Activated gamma-delta T cell treated with Interleukin-2 at 50 U/mL for 16 hours (primary cell): ENCODE measurements at places on chromosomes 12 and 14.

DNA sequence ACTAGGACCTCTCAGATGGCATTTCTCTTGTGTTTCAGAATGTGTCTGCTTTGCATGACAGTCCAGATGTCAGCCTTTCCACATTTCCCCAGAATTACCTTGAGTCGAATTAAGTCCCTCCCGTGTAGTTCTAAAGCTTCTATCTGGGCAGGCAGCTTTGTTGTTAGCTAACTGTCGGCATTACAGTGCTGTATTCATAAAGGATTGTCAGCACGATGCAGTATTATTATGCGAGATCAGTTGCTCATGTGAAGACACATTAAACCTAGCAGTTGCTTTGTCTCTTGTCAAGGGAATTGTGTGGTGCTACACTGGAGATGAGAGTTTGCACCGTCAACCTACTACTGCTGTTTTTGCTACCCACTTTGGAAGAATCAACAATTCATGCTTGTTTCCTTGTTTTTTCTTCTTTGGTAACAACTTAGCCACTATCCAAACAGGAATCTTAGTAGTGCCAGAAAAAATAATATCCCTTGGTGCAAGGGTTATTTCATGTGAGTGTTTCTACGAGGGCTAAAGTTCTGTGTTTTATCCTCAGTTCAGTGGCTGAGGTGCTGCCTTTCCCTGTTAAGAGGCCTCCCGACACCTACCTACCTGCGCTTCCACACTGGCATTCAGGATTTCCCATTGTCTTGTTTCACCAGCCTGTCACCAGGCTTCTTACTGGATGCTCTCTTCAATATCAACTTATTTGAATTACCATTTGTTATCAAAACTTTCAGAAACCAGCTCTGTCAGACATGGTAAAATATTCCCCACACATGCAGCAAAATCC is 297.9 kb upstream of the G2E3 start:
- no peak for DNase-seq

DNA sequence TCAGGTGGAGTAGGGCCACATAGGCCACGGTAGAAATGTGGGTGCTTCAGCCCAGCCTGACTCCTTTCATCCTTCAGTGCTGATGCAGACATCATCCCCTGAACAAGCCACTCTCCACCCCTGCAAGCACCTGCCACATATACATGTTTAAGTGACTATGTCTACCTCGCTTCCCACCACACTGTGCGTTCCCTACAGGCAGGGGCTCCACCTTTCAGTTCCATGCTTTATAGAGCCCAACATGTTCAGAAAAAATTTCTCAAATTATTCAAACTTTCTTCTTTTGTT is 11.6 kb downstream of the SLC7A7 start:
- no peak for DNase-seq

- DNase-seq = no peak
Measured at GRCh38 chr12:117580015-117580717, 218.7 kb upstream of the NOS1 start.

DNA sequence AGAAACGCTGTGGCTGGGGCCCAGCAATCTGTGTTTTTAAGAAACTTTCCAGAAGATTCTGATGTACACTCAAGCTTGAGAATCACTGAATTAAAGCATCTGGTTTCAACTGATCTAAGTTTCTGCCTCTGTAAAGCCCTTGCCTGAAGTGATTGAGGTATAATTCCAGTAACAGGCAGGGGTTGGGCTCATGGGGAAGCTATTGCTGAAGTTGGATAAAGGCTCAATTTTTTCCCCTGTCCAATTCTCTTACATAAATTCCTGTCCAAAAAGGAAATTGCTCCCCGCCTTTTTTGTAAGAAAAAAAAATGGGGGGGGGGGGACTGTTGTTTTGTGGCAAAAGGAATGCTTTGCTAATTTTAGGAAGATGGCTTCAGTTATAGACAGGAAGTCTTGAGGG is 337.4 kb downstream of the NUAK1 start:
- no peak for DNase-seq

DNA sequence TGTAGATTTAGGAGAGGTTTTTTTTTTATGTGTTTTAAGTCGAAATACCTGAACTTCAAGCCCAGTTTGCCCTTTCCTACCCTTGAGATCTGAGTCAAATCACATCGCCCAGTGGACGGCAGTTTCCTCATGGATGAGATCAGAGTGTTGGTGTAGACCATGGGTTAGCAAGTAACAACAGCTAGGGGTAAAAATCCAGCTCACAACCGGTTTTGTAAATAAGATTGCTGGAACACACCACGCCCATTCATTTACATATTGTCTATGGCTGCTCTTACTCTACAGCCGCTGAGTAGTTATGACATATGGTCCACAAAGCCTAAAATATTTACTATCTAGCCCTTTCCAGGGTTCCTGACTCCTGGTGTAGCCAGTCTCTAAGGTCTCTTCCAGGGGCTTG is 158.5 kb upstream of the PLEKHG7 start:
- DNase-seq = no peak

GRCh38 chr12:106046947-106047346 is 91.8 kb downstream of the NUAK1 start:
- DNase-seq = no peak

DNA sequence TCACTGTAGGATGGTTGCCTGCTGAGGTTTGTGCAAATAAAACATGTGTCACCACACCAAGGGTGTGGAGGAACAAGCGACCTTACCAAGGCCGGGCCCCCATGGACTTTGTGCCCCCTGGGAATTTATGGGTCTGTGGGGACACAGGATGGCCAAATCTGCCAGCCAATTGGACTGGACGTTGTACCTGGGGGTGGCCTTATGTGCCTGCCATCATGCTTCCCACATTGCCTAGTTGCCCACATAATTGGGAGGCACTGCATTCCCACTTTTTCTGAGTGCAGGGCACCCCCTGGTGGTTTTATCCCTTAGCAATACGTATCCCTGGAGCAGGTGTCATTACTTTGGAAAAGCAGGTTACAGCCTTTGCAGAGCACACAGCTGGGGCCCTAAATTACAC is 92.6 kb upstream of the TMPO start:
- no peak for DNase-seq

- DNase-seq = no peak
Measured at GRCh38 chr12:43252585-43252984, 299.4 kb downstream of the ADAMTS20 start.

DNA sequence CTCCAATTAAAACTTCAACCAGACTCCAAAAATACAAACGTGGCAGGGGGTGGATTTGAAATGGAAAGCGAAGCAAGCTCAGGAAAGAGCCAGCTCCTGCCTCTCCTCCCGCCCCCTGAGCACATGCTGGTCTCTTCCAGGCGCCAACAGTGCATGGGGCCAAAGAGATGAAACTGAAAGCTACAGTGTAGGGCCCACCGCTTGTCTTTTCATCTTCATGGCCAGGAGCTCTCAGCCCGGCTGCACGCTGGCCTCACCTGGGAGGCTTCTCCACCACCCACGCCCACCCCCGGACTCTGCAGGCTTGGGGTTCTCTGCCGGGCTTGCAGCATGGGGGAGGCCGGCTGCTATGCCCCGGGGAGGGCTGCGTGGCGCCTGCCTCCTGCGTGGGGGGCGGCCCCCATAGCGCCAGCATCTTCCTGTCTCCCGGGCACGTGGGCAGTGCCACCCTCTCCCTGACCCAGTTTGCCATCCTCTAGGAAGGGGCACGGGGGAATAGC is 2.0 kb downstream of the RIMBP2 start:
- DNase-seq = no peak

GRCh38 chr14:94217116-94217515 is 43.0 kb downstream of the PPP4R4 start:
- no peak for DNase-seq

DNA sequence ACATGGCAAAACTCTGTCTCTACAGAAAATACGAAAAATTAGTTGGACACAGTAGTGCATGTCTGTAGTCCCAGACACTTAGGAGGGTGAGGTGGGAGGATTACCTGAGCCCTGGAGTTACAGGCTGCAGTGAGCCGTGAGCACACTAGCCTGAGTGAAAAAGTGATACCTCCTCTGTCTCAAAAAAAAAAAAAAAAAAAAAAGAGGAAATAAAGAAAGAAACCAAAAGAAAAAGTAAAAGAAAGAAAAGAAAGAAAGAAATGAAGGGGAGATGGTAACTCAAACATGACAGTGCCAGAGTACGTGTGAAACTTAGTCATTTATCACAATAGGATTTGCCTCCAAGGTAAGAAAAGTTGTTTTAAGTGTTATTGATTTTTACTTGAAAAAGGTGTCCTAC is 407.0 kb upstream of the MGAT4C start:
- DNase-seq = no peak

DNA sequence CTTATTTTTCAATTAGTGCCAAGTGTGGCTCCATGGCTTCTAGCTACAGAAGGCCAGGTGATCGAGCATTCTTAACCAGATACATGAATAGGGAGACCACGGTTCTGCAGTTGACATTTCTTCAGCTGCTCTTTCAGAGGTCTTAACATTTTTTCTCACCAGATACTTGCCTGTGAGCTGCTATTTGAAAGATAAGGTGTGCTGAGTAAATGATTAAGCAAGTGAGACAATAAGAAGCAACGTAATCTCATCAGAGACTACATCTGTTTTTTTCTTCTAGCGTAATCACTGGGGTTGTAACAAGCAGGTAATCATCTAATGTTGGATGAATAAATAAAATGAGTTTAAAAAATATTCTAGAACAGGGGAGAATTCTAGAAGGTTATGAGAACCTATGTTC is 912.9 kb downstream of the DIO2 start:
- no peak for DNase-seq

GRCh38 chr12:9662488-9662887 is 7.0 kb upstream of the CLEC2D start:
- DNase-seq = no peak

- DNase-seq = no peak
Measured at GRCh38 chr12:3083921-3084347, 6.8 kb downstream of the TSPAN9 start.

- no peak for DNase-seq
Measured at GRCh38 chr12:118034429-118035189, 18.1 kb downstream of the RFC5 start.

- DNase-seq = no peak
Measured at GRCh38 chr14:54931101-54931500, 28.5 kb upstream of the GCH1 start.

- no peak for DNase-seq
Measured at GRCh38 chr14:101124815-101125214, 221.3 kb upstream of the RTL1 start.

DNA sequence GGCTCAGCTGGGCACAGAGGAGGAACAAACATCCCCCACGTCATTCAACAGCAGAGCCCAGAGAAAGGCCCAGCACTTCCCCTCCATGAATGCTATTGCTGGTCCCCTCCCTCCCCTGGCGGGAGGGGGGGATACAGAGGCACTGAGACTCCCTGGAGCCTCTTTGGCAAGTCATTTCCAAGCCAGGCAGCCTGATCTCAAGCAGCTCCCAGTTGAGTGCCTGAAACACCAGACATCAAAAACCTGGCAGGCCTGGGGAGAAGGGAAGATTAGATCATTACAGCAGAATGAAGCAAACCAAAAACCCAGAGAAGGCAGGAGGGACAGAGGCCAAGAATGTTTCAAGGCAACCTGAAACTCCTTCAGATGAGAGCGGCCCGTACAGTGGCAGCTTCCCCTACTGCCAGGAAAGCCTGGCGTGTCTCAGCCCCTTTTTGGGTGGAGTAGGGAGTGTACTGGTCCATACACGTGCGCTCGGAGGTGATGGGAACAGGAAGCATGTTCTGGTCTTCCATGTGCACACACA is 92.1 kb downstream of the LRRC74A start:
- DNase-seq = no peak

GRCh38 chr12:92735131-92735721 is 32.4 kb downstream of the PLEKHG7 start:
- no peak for DNase-seq

GRCh38 chr12:62697893-62698292 is 231.3 kb downstream of the MON2 start:
- DNase-seq = no peak

- no peak for DNase-seq
Measured at GRCh38 chr14:46063872-46064271, 587.7 kb downstream of the RPL10L start.

GRCh38 chr14:54796961-54797360 is 105.7 kb downstream of the GCH1 start:
- DNase-seq = no peak

GRCh38 chr12:48972213-48972951 is 847 bp upstream of the WNT10B start:
- no peak for DNase-seq

GRCh38 chr12:55314043-55314442 is at the start of gene OR6C1:
OR6C1 (plus strand) TSS chr12:55314343; CDS start chr12:55320600, 6,257 bp downstream.
- DNase-seq = no peak
